Cardiac atrium fibroblast (primary cell): ENCODE measurements at places on chromosomes 2 and 18. TPM values are rescaled to one million over a fixed set of nuclear protein-coding genes. Genes with fewer than 3 reads are reported as not detected.

Gene PTPN18
- 15.3 and 18.0 TPM in 2 replicates for total RNA-seq

Gene PRKAG3
- total RNA-seq, result not detected in 2 replicates

Gene SNED1
- total RNA-seq, result 38.1 and 84.5 TPM in 2 replicates

Gene MYO7B
- total RNA-seq, result 0.18 TPM in 1 of 2 replicates, not detected in the other
